ENCODE measurements at places on chromosomes 3 and 15. TPM values are rescaled to one million over a fixed set of nuclear protein-coding genes. Genes with fewer than 3 reads are reported as not detected.
A peak's percentile ranks its signal among the peaks of the same experiment; 100 is the strongest.

Gene CPLX3
- 0.66 TPM for total RNA-seq

Gene AHSG
- not detected for total RNA-seq

Gene HIGD2B
- total RNA-seq, result not detected

Gene NGLY1
- 34.0 TPM for total RNA-seq

DNA sequence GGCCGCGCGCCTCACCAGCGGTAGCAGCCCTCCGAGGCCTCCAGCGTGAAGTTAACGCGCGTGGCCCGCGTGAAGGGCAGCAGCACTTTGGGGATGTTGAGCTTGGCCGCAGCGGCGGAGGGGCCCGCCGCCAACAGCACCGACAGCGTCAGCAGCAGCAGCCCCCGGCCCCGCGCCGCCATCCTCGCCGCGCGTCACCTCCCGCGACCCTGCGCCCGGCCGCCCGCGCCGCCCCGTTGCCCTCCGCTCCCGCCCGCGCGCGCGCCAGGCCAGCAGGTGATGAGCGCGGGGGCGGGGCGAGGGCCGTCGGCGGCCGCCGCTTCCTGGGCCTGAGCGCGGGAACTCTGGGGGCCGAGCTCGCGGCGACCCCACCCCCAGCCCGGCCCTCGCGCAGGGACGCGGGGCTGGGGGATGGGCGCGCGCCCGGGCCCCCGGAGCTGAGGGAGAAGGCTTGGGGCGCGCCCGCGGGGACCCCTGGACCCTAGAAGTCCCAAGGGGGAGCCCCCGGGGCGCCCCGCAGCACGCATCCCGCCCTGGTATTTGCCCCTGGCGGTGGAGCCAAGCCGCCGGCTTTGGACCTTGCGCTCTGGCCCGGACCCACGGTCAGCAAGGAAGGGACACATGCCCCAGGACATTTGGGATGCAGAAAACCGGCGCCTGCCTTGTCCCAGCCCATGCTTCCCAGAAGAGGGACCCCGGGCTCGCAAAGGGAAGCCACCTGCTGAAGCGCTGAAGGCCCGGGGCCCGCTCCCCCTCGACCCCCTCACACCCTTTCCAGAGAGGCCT is at the start of gene NUP210:
NUP210 (minus strand) TSS at position 278 of the 786 bp plus-strand sequence; CDS start at position 182, 96 bp downstream.
- peak; percentile 86 for DNase-seq

DNA sequence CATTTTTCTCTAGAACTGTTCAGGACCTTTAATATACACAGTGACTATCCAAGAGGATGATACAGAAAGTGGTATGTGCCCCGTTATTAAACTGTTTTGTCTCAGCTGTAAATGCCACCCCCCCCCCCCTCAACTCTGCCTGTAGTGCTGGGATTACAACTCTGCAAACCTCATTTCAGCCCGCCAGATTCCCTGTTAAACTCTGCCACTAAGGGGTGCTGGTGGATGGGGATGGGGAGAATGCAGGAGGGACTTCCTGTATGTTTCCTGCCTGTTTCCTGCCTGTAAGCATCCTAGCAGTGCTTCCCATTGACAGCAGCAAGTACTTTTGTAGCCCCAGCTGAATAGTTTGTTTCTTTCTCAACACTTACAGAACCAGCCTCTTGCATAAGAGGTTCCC is 301.7 kb upstream of the RORA start:
- DNase-seq, result peak; percentile 62
